ENCODE measurements at places on chromosomes 3 and 15.

GRCh38 chr3:25697553-25697952 is 32.8 kb upstream of the TOP2B start:
- DNase-seq, result no peak

DNA sequence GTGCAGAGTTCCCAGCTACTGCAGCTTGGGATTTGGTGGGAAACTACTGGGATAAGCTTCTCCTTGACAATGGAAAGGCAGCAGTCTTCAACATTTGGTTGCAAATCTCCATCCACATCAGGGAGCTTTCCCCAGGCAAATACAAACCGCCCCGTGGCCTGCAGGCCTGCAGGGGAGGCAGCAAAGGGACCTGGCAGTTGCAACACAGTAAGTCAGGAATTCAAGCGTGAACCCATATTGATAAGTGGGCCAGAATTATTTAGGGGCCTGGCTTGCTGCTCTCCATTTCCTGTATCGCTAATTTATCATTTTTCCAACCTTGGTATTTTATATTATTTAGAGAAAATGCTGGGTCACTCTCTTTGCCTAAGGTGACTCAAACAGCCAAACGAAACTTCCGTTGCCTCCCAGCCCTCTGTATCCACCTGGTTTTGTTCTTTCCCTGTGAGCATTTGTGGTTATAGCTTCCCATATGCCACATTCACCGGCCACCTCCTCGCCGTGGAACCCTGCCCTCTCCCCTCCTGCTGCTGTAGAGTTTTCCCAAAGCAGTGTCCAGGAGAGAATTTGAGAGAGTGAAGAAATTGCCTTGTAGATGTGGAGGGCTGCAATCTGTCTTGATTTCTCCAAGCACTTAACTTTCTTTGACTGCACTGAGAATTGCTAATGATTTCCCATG is 34.8 kb downstream of the B3GALNT1 start:
- DNase-seq, result no peak

GRCh38 chr3:28745436-28745835 is 396.8 kb upstream of the AZI2 start:
- no peak for DNase-seq

- DNase-seq, result peak; percentile 85
Observed at GRCh38 chr15:75738014-75738646, 25.5 kb upstream of the CSPG4 start.

Measured in lower leg skin (tissue), 4 donors.